ENCODE measurements at places on chromosomes 5 and 9. TPM values are rescaled to one million over a fixed set of nuclear protein-coding genes. Genes with fewer than 3 reads are reported as not detected.

GRCh38 chr9:76817489-76817888, 53.3 kb downstream of the PCA3 start:
- no peak for DNase-seq

The MLANA gene
- not detected for total RNA-seq

GRCh38 chr5:84354101-84354500, 30.6 kb downstream of the EDIL3 start:
- no peak for DNase-seq

The TMEM174 gene
- not detected for total RNA-seq

GRCh38 chr9:70504834-70505233, 90.4 kb upstream of the KLF9 start:
- no peak for DNase-seq

The ZBTB5 gene
- total RNA-seq = 24.1 TPM

DNA sequence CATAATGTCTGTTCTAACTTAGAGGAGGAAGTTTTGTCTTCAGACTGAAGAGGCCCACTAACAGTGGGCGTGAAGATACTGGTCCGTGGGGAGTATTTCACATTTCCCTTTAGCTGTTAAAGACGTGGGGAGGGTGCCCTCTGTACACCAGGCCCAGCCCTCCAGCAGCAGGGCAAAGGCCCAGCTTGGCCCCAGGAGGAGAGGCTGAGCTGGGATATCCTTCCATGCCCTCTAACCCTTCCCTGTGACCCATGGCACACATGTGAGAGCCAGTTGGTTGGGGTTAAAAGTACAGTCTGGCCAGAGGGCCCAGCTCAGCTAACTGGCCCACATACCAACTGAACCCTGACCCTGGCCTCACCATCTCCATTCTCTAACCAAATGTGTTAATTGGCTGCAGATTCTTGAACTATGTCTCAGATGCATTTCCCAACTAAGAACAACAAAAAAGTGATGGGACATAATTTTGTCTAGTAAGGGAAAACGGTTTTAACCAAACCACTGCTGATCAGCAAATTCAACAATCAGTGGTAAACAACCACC, 74.4 kb downstream of the LHFPL2 start:
- DNase-seq = no peak

GRCh38 chr5:137461391-137462264, 37.5 kb downstream of the SPOCK1 start:
- peak; percentile 22 for DNase-seq

All from neural progenitor cell (in vitro differentiated cells).